ENCODE measurements at places on chromosomes 2 and 18. TPM values are rescaled to one million over a fixed set of nuclear protein-coding genes. Genes with fewer than 3 reads are reported as not detected.

DNA sequence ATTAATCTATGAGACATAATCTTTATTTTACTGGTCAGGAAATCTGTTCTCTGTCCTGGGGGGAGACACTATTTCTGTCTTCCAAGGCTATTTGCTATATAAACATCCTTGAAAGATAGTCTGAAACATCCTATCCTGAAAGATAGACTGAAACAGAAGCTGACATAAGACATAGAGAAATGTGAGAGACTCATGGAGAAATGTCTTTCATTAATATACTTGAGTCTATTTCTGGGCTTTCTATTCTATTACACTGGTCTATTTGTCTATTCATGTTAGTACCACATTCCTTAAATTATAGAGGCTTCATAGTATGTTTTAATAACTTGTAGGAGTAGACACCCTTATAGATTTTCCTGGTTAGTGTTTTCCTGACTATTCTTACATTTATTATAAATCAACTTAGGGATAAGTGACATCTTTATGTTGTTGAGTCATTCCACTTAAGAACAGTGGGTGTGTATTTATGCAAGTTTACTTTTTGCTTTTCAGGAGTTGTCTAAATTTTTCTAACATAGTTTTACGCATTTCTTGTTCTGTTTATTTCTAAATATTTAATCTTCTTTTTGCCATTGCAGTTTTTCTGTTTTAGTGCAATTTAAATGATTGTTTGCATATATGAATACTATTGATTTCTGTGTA, 244.9 kb upstream of the ZSWIM2 start:
- DNase-seq = peak; percentile 56

- DNase-seq = no peak
Observed at GRCh38 chr2:128777196-128778035, 458.7 kb upstream of the HS6ST1 start.

DNA sequence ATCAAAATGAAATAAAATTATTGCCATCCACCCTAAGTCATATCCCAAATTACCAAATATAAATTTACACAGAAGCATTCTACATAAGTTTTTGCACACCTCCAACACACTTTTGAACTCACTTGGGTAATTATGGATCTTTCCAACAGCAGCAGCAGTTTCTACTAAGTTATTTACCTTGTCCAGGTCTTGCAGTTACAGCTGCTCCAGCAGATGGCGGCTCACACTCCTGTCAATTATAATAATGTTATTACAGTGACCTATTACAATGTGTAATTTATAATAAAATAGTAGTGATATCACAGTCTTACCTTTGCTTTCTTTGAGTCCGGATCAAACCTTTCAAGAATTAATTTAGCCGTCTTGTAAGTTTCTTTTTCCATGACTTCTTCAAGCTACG, 37.9 kb downstream of the LNPK start:
- no peak for DNase-seq

- DNase-seq = no peak
Observed at GRCh38 chr2:102003696-102004095, 11.9 kb downstream of the IL1R2 start.

- DNase-seq = no peak
Observed at GRCh38 chr2:178747767-178748166, 59.5 kb downstream of the TTN start.

DNA sequence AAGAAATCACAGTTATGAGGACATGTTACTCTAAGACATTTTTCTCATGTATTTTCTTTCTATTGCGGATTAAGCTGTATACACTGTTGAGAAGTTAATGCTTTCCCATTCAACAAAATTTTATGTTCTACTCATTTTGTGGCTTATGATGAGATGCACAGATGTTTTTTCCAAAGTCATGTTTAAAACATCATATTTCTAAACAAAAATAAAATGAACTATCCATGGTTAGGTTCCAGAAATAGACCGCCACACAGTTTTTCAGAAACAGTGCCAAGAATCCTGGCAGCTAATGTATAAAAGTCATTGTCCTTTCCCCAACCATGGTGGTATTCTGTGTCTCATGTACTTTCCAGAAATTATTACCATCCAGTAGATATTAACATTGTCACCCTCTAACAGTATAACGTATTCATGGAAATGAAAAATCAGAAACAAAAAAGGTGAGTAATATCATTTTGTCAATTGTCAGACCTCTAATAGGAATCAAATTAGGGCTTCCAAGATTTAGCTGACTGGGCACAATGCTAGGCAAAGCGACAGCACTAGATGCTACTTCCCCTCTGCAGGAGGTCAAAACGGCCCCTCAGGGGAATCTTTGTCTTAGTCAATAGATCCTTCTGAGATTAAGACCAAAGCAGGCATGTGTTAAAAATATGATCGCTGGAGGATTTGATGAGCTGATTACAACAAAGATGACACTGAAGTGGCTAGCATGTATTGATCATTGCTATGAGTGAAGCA, 54.4 kb upstream of the ZNF397 start:
- DNase-seq = no peak

DNA sequence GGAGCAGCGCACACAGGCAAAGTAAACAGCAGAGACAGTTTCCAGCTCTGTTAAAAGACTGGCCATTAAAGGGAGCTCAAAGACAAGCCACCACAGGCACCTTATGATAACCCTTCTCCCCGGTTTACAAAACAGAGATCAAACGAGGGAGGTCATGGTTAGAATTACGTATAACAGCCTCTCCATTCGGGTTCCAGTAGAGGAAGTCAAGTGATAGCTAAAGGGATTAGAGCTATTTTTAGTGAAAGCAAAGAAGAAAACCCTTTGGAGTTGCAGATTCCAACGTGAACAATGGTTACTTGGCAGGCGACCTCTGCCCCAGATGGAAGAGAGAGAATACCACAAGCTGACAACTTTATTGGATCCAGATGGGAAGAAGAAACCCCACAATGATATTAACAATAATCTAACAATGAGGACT, 31.2 kb upstream of the EDAR start:
- DNase-seq = peak; percentile 72

DNA sequence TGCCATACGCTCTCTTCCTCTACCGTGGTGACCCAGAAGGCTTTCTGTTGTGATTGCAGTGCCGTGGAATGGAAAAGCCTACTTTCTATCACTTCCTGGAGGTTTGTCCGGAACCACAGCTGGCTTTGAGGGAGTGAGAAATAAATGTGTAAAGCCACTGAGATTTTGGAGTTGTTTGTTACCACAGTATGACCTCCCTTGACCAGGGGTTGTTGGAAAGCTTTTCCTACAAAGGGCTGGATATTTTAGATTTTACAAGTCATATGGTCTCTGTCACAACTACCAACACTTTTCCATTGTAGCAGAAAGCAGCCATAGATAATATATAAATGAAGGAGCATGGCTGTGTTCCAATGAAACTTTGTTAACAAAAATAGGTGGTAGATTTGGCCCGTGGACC, 70.3 kb downstream of the VAPA start:
- no peak for DNase-seq

DNA sequence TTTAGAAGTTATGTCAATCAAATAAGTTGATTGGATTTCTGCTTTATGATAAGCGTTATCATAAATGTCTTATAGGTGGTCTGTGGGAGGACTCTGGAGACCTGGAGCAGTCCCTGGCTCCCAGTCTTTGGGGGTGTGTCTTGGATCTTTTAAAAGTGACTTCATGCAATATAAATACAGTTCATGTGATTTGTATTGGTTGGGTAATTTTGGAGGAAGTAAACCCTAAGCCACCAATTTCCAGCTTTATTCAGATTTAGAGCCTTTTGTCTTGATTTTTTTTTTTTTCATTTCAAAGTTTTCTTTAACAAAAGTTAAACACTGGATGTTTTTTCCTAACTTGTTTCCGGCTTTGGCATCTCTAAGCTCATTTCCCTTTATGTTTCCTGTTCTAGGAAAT, 68.8 kb downstream of the MAP4K4 start:
- DNase-seq = no peak

GRCh38 chr2:9738535-9739496, 104.5 kb upstream of the TAF1B start:
- peak; percentile 47 for DNase-seq

DNA sequence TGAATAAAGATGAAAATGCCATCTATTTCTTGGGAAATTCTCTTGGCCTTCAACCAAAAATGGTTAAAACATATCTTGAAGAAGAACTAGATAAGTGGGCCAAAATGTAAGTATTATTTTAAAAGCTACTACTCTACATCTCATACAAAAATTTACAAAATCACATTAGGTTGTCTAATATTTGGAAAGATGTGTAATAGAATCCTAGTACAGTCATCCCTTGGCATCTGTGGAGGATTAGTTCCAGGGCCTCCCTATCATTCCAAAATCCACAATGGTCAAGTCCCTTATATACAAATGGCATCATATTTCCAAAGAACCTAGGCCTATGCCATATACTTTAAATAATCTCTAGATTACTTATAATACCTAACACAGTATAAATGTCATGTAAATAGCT, 41.2 kb downstream of the KYNU start:
- DNase-seq = peak; percentile 8

DNA sequence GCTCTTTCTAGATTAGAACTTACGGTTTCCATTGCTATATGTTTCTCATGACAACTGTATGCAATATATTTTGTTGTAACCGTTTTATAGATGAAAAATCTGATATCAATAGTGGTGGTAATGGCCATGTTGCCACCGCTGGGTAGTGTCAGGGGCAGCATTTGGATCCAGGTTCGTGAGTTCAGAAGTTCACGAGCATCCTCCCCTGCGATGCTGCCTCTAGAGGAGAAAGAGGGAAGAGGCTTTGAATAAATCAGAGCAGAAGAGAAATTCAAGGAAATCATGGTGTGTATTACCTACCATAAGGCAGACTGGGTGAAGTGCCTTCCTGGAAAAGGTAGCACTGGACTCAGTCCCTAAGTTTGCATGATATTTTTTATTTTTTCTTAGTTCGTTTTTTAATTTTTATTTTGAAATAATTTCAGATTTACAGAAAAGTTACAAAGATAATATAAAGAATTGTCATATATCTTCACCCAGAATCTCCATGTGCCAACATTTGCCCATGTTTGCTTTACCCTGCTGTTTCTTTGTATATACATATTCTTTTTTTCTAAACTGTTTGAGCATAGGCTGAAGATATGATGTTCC, 3.3 kb upstream of the ZBTB7C start:
- peak; percentile 61 for DNase-seq

GRCh38 chr2:88248280-88248828, 78.2 kb downstream of the THNSL2 start:
- DNase-seq = no peak

DNA sequence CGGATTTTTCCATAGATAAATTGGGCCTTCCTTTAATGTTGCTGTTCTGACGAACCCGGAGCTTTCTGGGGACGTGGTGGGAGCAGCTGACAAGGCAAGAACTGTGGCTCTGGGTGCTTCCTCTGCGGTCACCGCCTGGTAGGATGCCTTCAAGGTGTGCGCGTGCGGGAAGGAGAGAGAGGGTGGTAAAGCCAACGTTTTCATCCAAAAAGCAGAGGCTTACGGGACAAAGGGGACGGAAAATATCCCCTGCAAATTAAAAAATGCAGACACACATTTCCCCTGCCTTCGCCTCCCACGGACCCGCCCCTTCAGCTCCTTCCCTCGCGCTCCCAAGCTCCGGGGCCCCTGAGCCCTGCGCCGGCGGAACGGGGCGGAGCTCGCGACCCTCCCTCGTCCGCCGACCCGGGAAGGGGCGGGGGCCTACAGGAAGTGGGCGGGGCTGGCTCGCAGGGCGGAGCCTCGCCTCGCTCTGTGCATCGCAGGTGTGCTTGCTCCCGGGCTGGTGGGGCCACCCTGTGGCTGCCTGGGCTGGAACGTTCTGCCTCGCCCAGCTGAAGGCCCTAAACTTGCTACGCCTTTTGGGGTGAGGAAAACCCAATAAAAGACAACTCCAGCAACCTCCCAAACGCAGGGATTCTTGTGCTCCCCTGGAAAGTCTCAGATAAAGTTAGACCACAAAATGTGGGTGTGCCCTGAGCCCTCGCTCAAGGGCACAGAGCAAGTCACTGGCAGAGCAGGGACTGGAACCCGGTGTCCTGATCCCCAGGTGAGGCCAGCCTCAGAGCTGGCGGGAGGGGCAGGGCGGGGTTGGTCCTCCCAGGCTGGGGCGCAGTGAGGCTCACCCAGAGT, 25.4 kb upstream of the SLC66A3 start:
- peak; percentile 51 for DNase-seq

- DNase-seq = no peak
Observed at GRCh38 chr18:13397504-13398163, 179.1 kb downstream of the LDLRAD4 start.

DNA sequence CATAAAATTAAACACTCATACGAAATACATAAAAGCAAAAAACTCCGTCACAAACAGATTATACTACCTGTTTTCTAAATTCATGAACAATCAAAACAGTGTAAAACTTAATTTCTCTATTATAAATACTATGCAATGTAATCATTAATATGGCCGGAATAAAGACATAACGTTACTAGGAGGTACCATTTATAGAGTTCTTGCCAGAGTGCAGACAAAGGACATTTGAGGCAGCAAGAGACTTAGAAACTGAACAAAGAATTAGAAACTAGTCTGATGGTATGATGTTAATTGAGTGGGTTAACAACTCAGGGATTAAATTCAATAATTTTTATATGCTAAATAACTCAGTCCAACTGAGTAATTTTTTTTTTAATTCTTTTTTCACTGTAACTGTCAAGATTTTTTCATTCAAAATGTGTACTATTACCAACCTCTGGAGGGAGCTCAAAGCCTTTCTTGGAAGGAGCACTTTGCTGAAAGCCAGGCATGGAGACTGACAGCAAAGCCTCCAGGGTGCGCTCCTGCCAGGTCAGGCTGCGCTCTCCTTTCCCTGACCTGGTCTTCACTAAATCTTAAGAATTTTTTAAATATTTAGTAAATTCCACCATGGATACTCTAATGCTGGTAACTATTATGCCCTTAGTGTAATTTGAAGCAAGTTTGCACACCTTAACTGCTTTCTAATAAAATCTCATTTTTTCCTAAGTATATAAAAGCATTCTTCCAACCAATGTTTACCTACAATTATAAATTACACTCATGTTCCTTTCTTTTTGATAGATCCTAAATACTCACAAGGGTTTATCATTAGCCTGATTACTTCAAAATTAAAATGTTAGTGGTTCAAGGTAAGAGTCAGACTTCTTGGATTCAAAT, 34.1 kb downstream of the WDR35 start:
- peak; percentile 78 for DNase-seq

GRCh38 chr2:151159109-151159662, 102.5 kb downstream of the RBM43 start:
- peak; percentile 68 for DNase-seq

DNA sequence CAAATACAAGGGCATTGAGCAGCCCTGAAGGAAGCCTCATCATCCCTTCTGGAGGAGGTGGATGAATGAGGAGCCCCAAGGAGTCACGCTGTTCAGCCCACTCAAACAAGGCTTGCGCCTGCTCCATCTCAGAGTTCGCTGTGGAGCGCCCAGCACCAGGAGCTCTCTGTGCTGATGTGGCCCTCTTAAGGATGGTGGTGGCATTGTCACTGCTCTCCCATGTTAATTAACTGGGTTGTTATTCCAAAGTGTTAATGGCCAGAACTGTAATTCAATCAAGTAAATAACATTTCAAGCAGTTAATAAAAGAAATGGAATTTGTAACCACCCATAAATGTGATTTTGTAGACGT, 726.0 kb upstream of the RAB6C start:
- DNase-seq = peak; percentile 9

GRCh38 chr2:70002241-70002899, 40.9 kb upstream of the ASPRV1 start:
- no peak for DNase-seq

Gene EFHD1
- total RNA-seq = 1.2 TPM

Gene TAF4B
- 4.3 TPM for total RNA-seq

Gene QPCT
- total RNA-seq = 37.6 TPM

Gene NABP1
- 32.0 TPM for total RNA-seq

Gene CHST10
- total RNA-seq = 10.1 TPM

Gene GAL3ST2
- total RNA-seq = 2.2 TPM

Gene DGUOK
- total RNA-seq = 33.7 TPM

Gene LAMA1
- total RNA-seq = 8.4 TPM

Gene ST6GAL2
- 117 TPM for total RNA-seq

Gene DCDC2C
- 1.7 TPM for total RNA-seq
